Mesangial cell (primary cell): ENCODE measurements at places on chromosomes 4 and X. TPM values are rescaled to one million over a fixed set of nuclear protein-coding genes. Genes with fewer than 3 reads are reported as not detected.

Gene XAGE2
- not detected in 2 replicates for total RNA-seq

Gene RASSF6
- total RNA-seq, result 0.16 and 1.5 TPM in 2 replicates

Gene PPP4R3C
- not detected in 2 replicates for total RNA-seq

Gene WFS1
- 23.5 and 30.8 TPM in 2 replicates for total RNA-seq

Gene SMIM43
- not detected in 2 replicates for total RNA-seq

Gene PHOX2B
- total RNA-seq, result not detected in 2 replicates

Gene XKRX
- total RNA-seq, result not detected in 2 replicates

Gene CDX4
- not detected in 2 replicates for total RNA-seq

Gene SLC38A5
- 28.0 and 75.9 TPM in 2 replicates for total RNA-seq

Gene RAB40A
- total RNA-seq, result under 0.01 and 0.25 TPM in 2 replicates

Gene SPACA5
- not detected in 2 replicates for total RNA-seq

Gene GAGE1
- not detected in 2 replicates for total RNA-seq

Gene RBM47
- 9.9 and 79.0 TPM in 2 replicates for total RNA-seq

Gene ATOH1
- not detected in 2 replicates for total RNA-seq

Gene UGT2B7
- total RNA-seq, result 50.4 and 185 TPM in 2 replicates

Gene NKX6-1
- total RNA-seq, result not detected in 2 replicates

Gene STARD8
- 4.1 TPM in 2 replicates for total RNA-seq

Gene PRKX
- total RNA-seq, result 11.2 and 15.5 TPM in 2 replicates

Gene USP17L27
- not detected in 2 replicates for total RNA-seq

Gene CT45A2
- total RNA-seq, result not detected in 2 replicates

Gene ESX1
- 0.33 TPM in 1 of 2 replicates, not detected in the other for total RNA-seq

Gene HHIP
- 9.8 and 30.3 TPM in 2 replicates for total RNA-seq

Gene CABS1
- total RNA-seq, result not detected in 2 replicates

Gene CXCL9
- total RNA-seq, result not detected in 2 replicates

Gene CTBP1
- total RNA-seq, result 228 and 250 TPM in 2 replicates

Gene DLG3
- 17.3 and 22.1 TPM in 2 replicates for total RNA-seq

Gene SLC34A2
- total RNA-seq, result 2.7 TPM in 1 of 2 replicates, not detected in the other

Gene POF1B
- total RNA-seq, result not detected in 2 replicates

Gene RNF150
- total RNA-seq, result 1.1 and 11.8 TPM in 2 replicates

Gene CFAP99
- total RNA-seq, result not detected in 2 replicates

Gene DCAF12L2
- total RNA-seq, result under 0.01 and 0.13 TPM in 2 replicates

Gene CDS1
- 1.6 and 2.3 TPM in 2 replicates for total RNA-seq

Gene PNCK
- 1.1 TPM in 1 of 2 replicates, not detected in the other for total RNA-seq

Gene ENAM
- total RNA-seq, result 0.89 TPM in 1 of 2 replicates, not detected in the other

Gene SORCS2
- total RNA-seq, result 0.65 and 1.3 TPM in 2 replicates

Gene ADH6
- 0.13 TPM in 1 of 2 replicates, not detected in the other for total RNA-seq
